A172 (cell line): ENCODE measurements at places on chromosomes 16 and 17. TPM values are rescaled to one million over a fixed set of nuclear protein-coding genes. Genes with fewer than 3 reads are reported as not detected.
A peak's percentile ranks its signal among the peaks of the same experiment; 100 is the strongest.

DNA sequence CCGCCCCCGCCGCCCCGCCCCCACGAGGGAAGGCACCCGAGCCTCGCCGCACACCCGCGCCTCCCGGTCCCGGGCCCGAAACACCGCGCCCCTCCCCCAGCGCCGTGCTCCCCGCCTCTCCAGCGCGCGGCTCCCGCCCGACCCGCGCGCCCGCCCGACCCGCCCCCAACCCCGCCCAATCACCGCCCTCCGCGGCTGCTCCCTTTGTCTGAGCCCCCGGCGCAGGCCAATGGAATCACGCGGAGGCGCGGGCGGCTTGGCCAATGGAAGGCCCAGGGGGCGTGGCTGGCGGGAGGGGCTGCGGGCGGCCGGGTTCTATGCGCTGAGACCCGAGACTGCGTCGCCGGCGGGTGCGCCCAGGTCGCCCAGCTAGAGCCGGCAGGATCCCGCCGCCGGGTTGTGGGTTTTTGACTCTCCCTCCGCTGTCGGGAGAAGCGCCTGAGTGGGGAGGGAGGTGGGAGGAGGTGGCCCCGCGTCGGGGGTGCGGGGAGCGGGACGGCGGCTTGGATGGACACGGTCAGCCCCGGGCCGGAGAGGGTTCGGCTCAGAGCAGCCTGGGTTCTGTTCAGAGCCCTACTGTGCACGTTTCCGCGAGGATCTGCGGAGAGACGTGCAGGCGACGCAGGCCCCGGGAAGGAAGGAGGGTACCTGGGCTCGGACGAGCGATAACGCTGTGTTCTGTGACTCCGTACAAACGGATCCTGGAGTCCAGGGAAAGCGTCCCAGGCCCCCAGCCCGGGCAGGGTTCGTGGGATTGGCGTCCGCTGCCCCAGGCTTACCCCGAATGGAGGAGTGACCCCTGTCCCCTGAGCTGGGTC, 49.0 kb upstream of the BAHCC1 start:
- peak; percentile 82 for DNase-seq

- DNase-seq, result no peak
Measured at GRCh38 chr16:20484726-20485125, 33.4 kb downstream of the ACSM2A start.

GRCh38 chr17:21209511-21210175, 4.3 kb downstream of the TMEM11 start:
- DNase-seq, result no peak

DNA sequence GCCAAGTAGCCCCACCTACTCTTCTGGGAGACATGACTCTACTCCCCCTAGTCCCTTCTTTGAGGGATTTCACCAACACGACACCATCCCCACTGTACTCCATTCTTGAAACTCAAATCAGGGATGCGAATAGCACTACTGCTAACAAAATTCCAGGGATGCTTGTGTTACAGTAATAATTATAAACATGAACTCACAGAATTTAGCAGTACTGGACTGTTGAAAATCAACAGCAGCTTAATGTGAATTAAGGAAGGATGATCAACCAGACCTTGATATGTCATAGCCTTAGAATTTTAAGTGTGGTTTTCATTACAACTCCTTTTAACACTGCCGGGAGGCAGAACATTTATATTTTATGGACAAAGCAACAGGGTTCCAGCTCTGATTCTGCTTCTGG, 37.9 kb downstream of the AMFR start:
- no peak for DNase-seq

- DNase-seq, result peak; percentile 79
Measured at GRCh38 chr16:73232555-73233328, 184.8 kb upstream of the ZFHX3 start.

- no peak for DNase-seq
Measured at GRCh38 chr17:13784434-13785095, 182.8 kb upstream of the HS3ST3A1 start.

DNA sequence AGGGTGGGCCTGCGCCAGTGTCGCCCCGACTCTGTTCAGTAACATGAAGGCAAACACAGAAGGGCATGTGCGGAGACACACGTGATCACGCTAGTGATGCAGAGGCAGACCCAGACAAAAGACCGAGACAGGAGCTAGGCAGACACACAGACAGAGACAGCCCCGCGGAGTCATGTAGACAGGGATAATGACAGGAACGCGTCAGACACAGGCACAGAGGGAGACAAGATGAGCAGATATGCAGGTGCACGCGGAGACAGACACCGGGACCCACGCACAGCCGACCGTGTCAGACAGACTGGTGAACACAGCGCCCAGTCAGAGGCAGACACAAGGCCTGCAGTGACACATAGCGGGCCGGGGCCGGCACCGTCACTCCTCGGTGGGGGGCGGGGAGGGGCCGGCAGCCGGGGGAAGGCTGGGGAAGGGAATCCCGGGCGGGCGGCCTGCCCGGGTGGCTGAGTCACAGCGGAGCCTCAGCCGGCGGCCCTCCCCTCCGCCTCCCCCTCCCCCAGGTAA, 7.4 kb downstream of the KDM6B start:
- peak; percentile 89 for DNase-seq

GRCh38 chr16:73126525-73126853, 78.6 kb upstream of the ZFHX3 start:
- no peak for DNase-seq

DNA sequence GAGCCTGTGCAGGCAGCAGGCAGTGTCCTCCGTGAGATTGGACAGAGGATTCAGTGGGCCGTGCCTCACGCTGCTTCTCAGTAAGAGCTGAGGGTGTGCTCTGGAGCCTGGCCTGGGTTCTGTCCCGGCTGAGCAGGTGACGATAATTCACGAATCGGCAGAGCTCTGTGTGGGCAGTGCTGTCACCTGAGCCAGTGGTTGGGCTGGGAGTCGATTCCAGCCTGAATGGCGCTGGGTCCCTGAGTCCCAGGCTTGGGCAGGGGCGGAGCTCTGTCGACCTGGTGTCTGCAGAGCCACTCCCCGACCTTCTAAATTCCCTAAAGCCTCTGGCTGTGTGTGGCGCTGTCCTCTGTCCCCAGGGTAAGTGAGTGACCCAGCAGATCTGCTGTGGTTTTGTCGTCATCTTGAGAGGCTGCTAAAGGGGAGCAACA, 8.4 kb downstream of the ACSF3 start:
- no peak for DNase-seq

The OR1F1 gene
- total RNA-seq, result not detected in 2 replicates

The GRIN2C gene
- total RNA-seq, result 0.05 and 0.69 TPM in 2 replicates

- DNase-seq, result no peak
Measured at GRCh38 chr17:54882950-54883349, 17.7 kb upstream of the TOM1L1 start.

GRCh38 chr17:33686171-33686570, 393.1 kb upstream of the ASIC2 start:
- no peak for DNase-seq

DNA sequence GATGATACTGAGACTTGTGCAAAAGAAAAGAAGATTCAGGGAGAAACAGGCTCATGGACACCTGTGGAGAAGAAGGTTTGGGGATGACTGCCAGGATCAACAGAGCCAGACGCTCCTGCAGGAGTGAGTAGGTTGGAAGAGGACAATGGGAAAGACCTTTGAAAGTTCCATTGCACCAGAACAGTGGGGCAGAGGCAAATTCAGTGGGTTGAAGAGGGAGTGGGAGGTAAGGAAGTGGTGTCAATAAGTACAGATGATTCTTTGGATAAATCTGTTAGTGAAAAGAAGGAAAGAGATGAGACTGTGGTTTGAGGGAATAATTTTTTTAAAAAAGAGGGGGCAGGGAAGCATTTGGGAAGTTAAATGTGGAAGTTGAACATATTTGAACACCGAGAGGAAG, 212.8 kb downstream of the SOX9 start:
- DNase-seq, result no peak

- DNase-seq, result no peak
Measured at GRCh38 chr16:85382717-85383118, 230.4 kb upstream of the GSE1 start.

GRCh38 chr17:46737326-46737725, 81.2 kb downstream of the WNT3 start:
- DNase-seq, result no peak

The STH gene
- not detected in 2 replicates for total RNA-seq

DNA sequence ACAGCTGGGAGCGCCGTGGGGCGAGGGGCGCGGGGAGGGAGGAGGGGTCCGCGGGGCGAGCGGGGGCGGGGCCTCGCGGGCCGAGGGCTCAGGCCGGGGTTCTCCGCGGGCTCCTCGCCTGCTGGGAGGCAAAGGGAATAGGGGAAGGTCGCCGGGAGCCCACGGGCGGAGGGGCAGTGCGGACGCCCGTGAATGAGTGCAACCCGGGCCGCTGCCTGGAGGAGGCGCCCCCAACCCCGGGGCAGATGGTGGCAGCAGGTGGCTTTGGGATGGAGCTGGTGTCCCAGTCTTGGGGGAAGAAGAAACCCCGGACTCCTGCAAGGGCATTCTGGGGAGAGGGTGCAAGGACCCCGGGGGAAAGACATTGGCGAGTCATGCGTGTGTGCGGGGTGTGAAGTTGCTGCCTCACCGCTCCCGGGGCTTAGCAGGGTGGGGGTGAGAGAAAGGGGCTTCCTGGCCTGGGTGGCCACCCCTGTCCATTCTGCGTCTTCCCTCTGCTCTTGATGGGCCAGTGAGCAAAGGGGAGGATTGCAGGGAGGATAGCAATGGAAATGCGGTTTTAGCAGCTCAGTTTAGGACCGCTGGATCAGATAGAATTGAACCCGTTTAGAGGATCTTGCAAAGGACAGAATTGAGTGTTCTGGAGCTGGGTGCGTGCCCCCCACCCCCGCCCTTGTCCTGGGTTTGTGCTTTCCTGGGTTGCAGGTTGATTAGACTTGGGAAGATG, 526 bp downstream of the KIAA0513 start:
- no peak for DNase-seq

- DNase-seq, result no peak
Measured at GRCh38 chr17:19773534-19773933, 25.4 kb upstream of the ALDH3A1 start.

- DNase-seq, result no peak
Measured at GRCh38 chr16:27771201-27771910, 221.4 kb downstream of the KATNIP start.

The TP53TG3C gene
- not detected in 2 replicates for total RNA-seq

GRCh38 chr17:83061586-83061985, 17.8 kb upstream of the METRNL start:
- DNase-seq, result no peak

The ABCA5 gene
- 0.07 TPM in 1 of 2 replicates, not detected in the other for total RNA-seq

The PLD6 gene
- total RNA-seq, result 10.8 and 15.1 TPM in 2 replicates

The ADAMTS18 gene
- total RNA-seq, result not detected in 2 replicates

The TRIM65 gene
- total RNA-seq, result 32.7 and 41.4 TPM in 2 replicates

The ZNF205 gene
- total RNA-seq, result 21.0 and 22.4 TPM in 2 replicates

DNA sequence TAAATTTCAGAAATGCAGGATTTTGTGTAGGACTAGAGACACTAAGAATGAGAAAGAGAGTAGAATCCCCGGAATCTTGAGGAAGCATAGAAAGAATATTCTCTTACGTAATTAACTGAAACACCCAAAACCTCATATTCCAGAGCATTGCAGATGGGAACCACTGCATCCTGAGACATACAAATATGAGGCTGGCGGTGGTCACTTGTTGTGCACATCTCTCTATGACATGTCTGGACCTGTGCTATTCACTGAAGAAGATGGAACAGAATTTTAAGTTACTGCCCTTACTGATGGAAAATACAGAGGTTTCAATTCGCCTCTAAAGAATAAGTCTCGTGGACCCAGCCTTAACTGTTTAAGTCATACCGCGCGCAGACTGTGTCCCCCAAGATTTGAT, 806 bp downstream of the RAD51C start:
- no peak for DNase-seq

DNA sequence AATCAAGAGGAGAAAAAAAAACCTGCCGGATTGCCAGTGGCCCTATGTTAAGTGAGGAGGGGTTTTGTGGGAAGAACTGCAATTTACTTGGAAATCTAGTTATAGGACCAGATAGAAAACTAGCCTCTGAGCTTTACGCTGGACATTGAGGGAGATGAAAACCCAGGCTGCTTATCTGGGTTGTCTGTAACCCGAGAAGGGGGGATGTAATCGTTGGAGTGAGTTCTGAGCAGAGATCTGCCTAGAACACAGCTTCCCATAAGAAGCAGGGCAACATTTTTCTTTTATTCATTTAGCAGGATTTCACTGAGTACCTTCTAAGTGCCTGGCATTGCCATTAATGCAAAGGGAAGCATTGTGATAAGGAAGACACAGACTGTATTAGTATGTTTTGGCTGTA, 70.6 kb downstream of the KATNIP start:
- no peak for DNase-seq

- DNase-seq, result no peak
Measured at GRCh38 chr16:64159976-64160375, 961.9 kb downstream of the CDH11 start.

- peak; percentile 86 for DNase-seq
Measured at GRCh38 chr17:78645421-78646295, 68.5 kb upstream of the DNAH17 start.

- DNase-seq, result no peak
Measured at GRCh38 chr16:81520560-81521135, 76.0 kb downstream of the CMIP start.

GRCh38 chr17:9488556-9488955, 87.1 kb downstream of the STX8 start:
- no peak for DNase-seq

DNA sequence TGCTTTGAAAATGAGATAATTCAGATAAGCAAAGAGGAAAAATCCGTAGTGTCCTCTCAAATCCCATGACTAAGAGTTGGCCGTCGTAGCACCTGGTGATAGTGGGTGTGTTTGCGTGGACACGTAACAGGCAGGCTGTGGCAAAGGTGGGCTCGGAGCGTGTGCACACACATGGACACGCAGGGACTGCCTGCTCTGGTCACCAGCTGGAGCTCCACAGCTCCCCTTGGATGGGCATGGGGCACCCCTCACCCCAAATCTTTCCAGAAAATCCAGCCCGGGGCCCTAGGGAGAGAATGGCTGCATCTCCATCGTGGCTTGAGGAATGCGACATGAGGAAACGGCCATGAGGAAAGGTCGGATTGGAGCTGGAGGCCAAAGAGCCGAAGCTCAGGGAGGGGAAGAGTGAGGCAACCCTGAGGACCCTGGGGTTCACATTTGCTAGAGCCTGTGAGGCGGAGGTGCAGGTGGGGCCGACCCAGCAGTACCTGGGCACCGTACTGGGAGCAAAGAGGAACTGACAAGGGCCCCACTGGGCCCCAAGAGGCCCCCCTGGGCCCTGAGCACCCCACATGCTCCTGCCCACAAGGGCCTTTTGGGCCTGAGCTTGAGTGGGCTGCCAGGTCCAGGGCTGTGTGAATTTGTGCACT, 51.6 kb downstream of the DNAH17 start:
- DNase-seq, result no peak

- no peak for DNase-seq
Measured at GRCh38 chr17:78322858-78323455, 36.9 kb downstream of the SOCS3 start.

DNA sequence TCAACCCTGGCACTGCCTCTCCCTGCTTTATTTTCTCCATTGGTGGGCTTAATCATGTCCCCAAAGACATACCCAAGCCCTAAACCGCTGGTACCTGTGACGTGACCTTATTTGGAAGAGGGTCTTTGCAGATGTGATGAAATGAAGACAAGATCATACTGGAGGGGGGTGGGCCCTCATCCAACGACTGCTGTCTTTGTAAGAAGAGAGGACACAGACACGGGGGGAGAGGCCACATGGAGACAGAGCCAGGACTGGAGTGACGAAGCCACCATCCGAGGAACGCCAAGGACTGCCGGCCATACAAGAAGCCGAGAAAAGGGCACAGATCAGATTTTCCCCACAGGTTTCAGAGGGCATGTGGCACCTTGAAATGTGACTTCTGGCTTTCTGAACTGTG, 62.5 kb downstream of the C16orf95 start:
- DNase-seq, result no peak
